ENCODE measurements at places on chromosomes 6 and 20.

- DNase-seq = no peak
Observed at GRCh38 chr6:11110921-11111768, at the start of gene ERVFRD-1. Gene ERVFRD-1, minus strand, starts transcription at chr6:11111725. Its CDS starts 6,415 bp downstream, at chr6:11105310.

GRCh38 chr20:59971428-59971827 is 13.2 kb downstream of the CDH26 start:
- no peak for DNase-seq

DNA sequence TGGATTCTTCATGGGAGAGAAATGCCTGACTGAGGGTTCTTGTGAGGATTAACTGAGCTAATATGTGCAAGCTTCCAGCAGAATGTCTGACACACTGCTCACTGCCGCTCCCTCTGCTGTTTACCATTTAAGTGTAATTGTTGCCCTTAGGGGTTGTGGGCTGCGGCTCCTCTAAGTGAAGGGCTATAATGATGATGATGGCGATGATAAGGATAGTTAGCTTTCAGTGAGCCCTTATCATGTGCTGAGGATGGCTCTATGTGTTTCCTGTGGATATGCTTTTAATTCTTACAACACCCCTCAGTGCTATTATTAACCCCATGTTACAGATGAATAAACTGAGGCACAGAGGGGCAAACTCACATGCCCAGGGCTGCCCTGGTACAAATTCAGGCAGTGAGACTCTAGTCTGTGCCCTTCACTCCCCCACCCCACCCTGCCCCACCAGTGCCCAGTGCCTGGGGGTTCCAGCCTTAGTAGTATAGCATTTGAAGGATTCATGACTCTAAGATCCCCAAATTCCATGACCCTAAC is 33.4 kb downstream of the TGM2 start:
- no peak for DNase-seq

GRCh38 chr20:41063442-41063841 is 34.8 kb downstream of the TOP1 start:
- no peak for DNase-seq

GRCh38 chr6:22467645-22468044 is 101.7 kb upstream of the HDGFL1 start:
- no peak for DNase-seq

- no peak for DNase-seq
Observed at GRCh38 chr6:10655508-10656055, 38.8 kb downstream of the C6orf52 start.

- DNase-seq = no peak
Observed at GRCh38 chr6:37866590-37867507, 47.3 kb downstream of the ZFAND3 start.

DNA sequence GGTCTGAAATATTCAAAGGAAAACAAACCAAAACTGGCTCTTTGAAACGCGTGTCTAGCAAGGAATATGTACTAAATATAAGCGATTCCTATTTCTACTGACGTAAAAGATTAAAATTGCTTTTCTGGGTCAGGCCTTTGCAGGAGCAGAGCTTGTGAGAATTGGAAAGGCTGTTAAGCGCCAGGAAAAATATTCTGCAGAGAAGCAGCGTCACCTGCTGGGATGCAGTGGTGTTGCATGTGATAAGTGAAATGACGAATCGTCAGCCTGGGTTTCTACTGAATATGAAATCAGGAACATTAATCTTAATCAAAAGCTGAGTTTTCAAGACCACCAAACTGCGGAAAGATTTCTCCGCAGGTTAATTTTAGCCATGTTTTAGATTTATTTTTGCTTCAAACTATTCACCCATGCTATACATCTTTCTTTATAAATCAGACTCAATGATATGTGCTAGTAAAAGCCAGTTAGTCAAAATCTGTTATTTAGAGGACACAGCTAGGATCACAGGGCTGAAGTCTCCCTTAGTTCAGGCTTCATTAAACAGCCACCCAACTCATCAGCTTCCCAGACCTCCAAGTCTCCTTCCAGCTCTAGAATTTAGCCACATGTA is 67.4 kb downstream of the ALDH8A1 start:
- peak; percentile 41 for DNase-seq

DNA sequence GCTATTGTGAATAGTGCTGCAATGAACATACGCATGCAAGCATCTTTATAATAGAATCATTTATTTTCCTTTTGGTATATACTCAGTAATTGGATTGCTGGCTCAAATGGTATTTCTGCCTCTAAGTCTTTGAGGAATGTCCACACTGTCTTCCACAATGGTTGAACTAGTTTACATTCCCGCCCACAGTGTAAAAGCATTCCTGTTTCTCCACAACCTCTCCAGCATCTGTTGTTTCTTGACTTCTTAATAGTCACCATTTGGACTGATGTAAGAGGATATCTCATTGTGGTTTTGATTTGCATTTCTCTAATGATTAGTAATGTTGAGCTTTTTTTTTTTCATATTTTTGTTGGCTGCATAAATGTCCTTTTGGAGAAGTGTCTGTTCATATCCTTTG is 208.7 kb downstream of the PHF3 start:
- DNase-seq = no peak

GRCh38 chr20:13736436-13737191 is 48.1 kb downstream of the ESF1 start:
- no peak for DNase-seq

GRCh38 chr6:13814938-13815575 is 700 bp upstream of the MCUR1 start:
- no peak for DNase-seq

GRCh38 chr20:53921443-53921973 is 148.9 kb downstream of the BCAS1 start:
- DNase-seq = no peak

GRCh38 chr6:1016329-1017302 is 295.3 kb upstream of the FOXQ1 start:
- DNase-seq = no peak

DNA sequence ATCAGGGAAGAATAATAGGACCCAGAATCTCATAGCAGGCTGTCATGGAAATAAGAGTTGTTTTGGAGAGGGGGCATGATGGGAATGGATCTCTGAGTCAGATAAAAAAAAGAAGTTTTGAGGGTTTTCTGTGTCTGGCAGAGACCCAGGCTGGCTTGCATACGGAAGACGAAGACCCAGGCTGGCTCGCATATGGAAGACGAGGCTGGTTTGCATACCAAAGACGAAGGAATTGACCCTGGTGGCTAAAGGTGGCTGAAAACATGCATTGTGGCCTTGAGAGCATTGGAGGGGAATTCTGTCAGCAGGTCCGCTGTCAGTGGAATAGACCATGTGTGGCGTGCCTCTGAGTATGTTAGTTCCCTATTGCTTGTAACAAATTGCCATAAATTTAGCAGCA is 335.1 kb downstream of the BTBD3 start:
- DNase-seq = no peak

DNA sequence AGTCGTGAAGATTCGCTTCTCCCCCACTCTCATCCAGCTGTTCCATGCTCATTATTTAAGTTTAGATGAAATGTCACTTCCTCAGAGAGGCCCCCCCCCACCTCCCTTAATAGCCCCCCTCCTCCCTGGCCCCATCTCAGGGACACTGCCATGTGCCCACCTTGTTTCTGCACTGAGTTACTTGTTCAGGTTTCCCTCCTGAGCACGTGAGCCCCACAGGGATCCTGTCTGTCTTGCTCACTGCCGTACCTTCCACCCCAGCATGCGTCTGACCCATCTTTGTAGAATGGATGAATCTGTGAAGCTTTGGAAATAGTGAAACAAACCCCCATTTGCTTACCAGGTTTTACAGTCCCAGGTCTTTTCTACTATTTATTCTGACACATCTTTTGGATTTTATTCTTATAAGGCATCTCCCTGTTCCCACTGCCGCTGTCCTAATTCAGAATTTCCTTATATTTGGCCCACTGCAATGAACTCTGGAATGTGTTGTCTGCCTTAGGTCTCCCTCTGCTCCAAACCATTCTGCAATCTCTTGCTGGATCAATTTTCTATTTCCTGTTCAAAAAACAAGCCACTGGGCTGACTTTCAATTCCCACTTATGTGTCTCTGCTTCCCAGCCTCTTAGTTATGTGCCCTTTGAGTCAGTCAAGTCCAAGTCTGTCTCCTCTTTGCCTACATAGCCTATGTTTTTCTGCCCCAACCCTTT is 136.5 kb upstream of the ECI2 start:
- no peak for DNase-seq

GRCh38 chr6:11600251-11600650 is 62.7 kb downstream of the TMEM170B start:
- DNase-seq = no peak

DNA sequence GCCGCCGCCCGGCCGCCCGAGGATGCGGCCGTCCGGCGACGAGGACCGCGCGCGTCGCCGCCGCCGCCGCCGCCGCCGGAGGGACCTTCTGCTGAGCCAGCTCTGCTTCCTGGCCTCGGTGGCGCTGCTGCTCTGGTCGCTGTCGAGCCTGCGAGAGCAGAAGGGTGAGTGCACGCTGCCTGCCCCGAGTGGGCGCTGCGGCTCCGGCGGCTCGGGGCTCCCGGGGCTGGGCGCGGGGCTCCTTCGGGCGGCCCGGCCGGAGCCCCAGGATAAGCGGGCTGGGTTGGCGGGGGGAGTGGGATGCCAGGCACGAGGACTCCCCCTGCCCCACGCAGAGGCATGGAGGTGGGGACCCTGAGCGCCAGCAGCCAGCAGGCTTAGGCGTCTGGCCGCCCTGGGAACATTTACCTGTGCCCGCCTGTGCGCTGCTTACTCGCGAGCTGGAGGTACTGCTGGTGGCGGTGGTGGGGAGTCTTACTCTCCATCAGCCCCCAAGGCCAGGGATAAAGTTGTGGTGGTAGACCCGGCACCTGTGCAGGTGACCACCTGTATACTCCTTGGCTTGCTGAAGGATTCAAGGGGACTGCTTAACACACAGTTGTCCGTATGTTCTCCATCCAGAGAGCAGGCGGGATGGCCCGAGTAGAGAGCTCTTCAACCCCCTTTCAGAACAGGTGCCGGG is 520 bp downstream of the SLC24A3 start:
- DNase-seq = no peak

GRCh38 chr20:11585752-11586352 is 331.8 kb upstream of the BTBD3 start:
- DNase-seq = no peak

DNA sequence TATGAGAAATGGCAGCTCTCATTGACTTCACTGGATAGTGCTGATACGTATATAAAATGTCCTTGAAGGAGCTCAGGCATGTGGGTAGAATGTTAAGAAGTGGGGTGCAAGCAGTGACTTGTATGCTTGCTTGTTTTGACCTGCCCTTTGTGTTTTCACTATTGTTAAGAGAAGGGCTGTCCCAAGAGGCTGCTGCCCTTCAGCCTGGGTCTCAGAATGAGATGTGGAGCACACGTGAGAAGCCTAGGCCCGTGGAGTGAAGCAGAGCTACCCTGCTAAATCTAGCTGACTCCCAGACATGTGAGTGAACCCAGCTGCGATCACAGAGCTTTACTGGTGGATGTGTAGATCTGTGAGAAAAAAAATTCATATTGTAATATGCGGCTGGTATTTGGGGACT is 305.3 kb upstream of the RGS17 start:
- DNase-seq = no peak

DNA sequence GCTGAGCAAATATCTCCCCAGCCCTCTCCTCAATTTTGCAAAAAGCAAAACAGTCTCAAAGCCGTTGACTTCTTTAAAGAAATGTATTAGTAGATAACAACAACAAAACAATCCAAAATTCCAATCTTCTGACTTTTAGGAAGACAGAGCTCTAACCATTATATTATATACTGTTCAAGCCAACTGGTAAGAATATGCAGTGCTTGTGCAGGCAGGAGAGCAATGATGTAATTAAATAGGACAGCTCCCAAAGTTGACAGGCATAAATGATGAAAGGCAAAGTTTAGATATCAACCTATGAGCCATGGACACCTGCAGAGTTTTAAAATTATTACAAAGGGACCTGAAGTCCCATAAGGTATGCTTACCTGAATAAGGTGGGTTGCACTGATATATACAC is 16.6 kb upstream of the CEP85L start:
- DNase-seq = no peak

DNA sequence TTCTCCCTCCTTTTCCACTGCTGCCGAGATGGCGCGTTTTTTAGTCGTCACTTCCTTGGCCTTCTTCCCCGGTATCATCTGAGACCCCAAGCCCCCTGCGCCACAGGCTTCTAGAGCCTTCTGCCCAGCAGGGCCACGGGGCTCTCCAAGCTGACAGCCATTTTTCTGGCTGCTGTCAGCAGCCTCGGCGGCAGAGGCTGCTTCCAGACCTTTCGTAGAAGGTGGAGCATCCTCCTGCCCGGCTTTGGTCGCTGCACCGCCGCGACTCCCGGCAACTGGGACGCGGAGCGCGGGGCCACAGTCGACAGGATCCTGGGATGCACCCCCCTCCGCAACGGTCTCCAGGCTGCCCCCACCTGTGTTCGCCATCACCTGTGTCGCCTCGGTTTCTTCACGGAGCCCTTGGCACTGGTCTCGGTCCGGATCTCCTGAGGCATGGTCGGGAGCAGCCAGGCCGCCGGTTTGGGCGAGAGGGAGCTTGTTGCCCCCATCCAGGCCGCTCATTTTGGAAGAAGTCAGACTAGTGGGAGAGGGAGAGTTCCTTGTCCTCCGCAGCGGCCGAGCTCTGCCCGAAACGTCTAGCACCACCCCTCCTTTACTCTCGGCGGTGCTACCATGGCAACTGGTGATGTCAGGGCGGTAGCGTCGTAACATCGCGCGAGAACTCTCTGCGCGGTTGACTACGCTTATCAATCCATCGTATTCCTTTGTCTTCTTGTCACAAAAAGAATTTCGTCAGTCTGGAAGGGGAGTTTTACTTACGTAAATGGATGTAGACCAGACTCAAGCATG is at the start of gene TSPYL4:
Gene TSPYL4 (minus strand): TSS at position 571 of the 792 bp plus-strand sequence. CDS start 67 bp downstream, at position 504.
- DNase-seq = peak; percentile 90

GRCh38 chr6:13140980-13141379 is 187.4 kb downstream of the TBC1D7 start:
- no peak for DNase-seq

GRCh38 chr6:28656715-28657114 is 131.0 kb downstream of the GPX5 start:
- no peak for DNase-seq

DNA sequence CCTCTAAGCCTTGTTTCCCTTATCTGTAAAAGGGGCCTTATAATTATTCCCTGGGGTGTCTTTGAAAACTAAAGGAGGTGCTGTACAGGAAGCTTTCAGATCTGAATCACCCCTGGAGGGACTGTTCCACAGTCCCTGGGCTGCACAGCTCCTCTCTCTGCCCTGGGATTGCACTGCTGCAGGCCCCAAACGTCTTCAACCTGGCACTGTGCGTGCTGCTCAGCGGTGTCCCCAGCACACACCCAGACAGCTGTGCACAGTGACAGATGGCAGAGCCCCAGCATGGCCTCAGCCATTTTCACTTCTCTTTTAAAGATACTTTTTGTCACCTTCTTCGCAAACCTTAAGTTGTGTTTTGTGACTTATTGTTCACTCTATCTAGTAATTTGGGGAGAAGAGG is 50.7 kb upstream of the INSM1 start:
- no peak for DNase-seq
